ENCODE measurements at places on chromosomes 7 and 10.

DNA sequence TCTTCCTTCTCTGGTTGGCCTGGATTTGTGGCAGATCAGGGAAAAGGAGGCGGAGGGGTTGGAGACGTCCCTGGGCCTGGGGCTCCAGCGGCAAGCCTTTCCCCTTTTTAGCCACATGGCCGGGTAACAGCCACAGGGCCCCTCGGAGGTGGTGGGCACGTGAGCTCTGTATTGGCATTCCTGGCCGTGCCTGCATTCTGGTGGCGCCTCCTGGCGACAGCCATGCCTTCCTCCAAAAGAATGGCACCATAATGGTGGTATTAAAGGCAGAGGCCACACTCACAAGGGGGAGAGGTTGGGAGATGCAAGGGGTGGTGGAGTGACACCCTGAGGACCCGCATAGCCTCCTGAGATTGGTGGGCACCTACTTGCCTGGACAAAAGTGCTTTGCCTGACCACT is 3.0 kb upstream of the AQP1 start:
- DNase-seq: no peak

DNA sequence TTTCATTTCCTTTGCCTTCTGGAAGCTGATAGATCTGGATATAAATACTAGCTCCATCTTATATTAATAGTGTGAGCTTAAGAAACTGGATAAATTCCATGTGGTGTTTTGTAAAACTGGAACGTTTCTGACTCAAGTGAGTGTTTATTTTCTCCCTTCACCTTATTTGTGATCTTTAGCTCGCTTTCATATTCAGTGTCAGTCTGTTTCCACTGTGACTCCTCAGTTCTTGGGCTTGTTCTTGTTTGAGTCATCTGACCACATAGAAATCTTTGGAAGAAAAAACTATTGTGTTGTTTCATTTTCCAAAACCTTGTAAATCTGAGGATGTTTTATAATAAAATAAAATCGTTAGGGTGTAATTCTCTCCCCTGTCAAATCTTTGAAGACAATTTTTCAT is 186.4 kb downstream of the POLR1F start:
- DNase-seq: no peak

DNA sequence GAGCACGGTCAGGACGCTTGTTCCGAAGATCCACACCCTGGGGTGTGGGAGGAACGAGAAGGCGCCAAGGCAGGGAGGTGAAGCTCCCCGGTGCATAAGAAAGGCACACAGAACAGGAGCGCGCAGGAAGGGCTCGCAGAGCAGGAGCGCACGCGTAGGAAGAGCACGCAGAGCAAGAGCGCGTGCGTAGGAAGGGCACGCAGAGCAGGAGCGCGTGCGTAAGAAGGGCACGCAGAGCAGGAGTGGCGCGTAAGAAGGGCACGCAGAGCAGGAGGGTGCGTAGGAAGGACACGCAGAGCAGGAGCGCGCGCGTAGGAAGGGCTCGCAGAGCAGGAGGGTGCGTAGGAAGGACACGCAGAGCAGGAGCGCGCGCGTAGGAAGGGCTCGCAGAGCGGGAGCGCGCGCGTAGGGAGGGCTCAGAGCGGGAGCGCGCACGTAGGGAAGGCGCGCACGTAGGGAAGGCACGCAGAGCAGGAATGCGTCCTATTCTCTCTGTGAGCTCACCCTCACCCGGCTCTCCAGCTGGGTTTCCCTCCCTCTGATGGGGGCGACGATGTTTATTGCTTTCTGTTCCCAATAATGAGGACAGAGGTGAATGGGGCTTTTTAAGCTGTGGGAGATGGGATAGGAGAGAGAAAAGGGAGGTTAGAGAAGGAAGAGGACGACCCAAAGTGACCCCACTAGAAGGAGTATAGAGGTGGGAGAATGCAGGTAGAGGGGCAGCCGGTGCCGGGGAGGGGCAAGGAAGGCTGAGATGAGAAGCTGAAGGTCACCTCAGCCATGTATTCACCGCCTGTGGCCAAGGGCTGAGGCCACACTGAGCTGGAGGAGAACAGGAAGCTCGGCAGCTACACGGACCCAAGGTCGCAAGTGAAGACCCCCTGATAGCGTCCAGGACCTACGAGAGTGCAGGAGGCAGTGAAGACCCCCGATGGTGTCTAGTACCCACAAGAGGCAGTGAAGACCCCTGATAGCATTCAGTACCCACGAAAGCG is 423.2 kb downstream of the PTPRN2 start:
- no peak for DNase-seq

- DNase-seq: peak; percentile 78
Observed at GRCh38 chr7:636396-636795, 90.1 kb upstream of the DNAAF5 start.

GRCh38 chr10:109886781-109887140 is 36.5 kb downstream of the XPNPEP1 start:
- no peak for DNase-seq

All from frontal cortex (tissue), 4 donors.